IPS DF 19.7 (cell line): ENCODE measurements at places on chromosomes 2 and 18.

- DNase-seq = no peak
Observed at GRCh38 chr2:23028106-23028505, 356.9 kb upstream of the KLHL29 start.

DNA sequence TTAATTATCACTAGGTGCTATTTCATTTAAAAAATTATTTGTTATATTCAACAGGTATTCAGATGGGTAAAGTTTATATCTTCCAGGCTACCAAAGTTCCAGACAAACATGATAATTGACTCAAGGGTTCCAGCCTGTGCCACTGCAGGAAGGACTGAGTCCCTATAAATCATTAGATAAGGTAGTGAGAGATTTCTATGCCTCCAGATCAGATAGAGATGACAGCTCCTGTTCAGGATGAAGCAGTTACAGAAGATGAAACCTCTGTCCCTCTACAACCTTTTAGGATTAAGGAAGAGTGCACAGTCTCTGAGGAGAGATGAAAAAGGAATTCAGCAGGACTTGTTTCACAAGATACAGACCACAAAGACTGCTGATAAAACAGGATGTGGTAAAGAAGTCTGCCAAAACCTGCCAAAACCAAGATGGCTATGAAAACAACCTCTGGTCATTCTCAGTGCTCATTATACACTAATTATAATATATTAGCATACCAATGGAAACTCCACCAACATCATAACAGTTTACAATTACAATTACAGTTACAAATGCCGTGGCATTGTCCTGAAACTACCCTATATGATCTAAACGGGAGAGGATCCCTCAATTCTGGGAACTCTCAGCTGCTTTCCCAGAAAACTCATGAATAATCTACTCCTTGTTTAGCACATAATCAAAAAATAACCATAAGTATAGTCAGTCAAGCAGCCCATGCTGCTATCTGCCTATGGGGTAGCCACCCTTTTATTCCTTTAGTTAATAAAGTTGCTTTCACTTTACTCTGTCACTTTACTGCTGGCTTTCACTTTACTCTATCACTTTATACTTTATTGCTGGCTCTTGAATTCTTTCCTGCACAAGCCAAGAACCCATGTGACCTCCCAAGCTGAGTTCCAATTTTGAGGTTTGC lies 288.5 kb downstream of the PDE11A start:
- no peak for DNase-seq

DNA sequence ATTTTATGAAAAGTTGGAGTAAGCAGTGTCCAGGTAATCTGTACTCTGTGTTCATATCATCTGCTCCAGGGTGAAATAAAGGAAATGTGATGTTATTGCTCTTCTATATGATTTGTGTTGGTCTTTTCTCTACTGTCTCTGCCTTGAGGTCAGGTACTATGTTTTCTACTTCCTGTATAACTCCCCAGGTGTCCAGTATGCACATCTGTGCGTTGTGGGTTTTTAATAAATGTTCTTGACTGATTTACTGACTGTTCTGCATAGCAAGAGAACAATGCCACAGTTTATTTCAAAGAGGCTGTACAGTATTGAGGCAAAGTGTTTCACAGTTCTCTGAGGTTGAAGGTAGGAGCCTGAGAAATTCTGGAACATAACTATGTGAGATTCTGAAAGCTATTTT lies 89.7 kb downstream of the BABAM2 start:
- DNase-seq = no peak

GRCh38 chr2:24969784-24970183 lies 2.0 kb downstream of the DNAJC27 start:
- DNase-seq = no peak

DNA sequence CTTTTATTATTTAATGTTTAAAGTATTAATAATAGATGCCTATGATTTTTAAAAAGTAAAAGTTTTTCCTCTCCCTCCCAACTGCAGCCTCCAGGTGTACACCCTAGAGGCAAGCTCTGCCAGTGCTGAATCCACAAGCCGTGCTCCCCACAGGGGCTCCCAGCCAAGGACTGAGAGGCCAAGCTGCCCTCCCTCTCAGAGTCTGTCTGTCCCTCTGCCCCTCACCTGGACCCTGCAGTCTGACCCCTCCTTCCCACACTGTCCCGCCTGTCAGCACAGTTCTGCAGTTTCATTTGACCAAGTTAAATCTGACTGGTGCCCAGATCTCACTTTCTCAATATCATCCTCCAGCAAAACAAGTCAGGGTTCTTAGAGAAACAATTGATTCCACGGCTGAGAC lies 14.8 kb upstream of the PROC start:
- DNase-seq = no peak

DNA sequence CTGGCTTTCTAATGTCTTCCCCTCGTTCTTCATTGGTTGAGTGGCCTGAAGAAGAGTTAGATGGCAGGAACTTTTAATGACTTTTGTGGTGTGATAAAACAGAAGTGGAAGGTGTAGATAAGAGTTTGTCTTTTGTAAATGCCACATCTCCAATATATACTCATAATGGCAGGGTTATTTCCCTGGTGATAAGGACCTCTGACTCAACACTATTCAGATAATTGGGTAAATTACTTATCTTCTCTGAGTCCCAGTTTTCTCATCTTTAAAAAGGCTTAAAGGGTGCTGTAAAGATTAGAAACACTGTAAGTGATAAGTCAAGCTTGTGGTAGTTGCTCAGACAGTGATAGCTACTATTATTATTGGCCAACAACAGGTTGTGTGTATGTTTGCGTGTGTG lies 9.5 kb downstream of the KLHL14 start:
- no peak for DNase-seq

DNA sequence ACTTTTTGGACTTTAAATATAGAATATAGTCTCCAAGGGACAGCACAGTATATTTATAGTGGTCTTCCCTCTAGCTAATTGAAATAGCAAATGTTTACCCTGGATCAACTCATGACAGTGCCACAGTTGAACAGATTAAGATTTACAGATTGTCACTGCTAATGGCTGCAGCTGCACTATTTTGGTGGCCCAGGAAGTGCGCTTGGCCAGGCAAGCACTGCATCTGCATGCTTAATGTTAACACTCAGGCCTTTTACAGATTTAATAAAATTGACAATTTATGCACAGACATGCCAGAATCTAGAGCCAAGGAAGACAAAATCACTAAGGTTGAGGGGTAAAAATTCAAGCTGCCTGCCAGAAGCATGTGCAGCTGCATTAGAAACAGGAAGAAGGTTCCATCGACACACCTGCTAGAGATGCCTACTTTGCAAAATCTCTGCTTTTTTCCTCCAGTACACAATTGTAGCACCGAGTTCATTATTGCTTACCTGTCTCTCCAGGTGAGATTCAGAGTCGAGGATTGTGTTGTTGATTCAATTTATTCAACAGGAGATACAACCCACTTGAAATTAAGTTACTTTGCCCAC lies 1042.3 kb upstream of the NRXN1 start:
- DNase-seq = no peak

DNA sequence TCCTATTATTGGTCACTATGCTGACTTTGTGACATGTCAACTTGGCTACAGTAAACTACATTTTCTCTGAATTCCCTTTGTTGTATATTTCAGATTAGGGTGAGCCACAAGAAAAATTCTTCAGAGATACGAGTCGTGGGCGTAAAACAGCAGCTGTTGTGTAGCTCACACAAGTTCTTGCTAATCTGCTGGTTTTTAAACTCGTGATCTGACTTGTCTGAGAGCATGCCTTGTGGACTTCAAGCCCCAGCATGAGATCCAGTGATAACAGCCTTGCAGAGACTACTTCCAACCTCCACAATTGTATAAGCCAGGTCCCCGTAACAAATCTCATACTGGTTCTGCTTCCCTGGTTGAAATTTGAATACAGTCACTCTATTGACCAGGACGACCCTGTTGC lies 259.8 kb upstream of the LYPD1 start:
- DNase-seq = no peak

DNA sequence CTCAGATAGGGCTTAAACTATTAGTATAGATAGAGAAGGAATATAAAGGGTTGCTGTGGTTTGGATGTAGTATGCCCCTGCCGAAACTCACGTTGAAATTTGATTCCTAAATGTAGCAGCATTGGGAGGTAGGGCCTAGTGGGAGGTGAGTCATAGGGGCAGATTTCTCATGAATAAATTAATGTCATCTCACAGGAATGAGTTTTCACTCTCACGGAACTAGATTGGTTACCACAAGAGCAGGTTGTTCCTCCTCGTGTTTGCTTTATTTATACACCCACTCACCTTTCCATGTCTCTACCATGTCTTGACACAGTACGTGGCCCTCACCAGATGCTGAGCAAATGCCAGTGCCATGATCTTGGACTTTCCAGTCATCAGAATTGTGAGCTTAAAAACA lies 218.2 kb downstream of the RBM43 start:
- DNase-seq = no peak

DNA sequence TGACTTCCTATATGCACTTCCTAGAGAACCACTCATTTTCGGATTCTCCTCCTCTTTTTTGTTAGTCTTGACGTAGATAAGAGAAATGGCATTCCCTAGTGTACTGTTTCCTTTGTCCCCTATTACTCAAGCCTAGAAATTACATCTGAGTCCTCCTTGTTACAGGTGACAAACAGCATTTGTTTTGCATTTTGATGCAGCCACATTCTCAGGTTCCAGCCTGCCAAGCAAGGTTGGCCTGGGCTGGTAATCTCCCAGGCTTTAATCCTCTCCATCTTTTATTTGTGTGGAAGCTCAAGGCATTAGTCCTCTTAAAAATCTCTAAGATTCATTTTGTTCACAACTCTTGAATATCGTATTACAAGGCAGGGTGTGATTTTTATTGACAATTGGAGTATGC lies 318.0 kb upstream of the NRP2 start:
- DNase-seq = no peak

DNA sequence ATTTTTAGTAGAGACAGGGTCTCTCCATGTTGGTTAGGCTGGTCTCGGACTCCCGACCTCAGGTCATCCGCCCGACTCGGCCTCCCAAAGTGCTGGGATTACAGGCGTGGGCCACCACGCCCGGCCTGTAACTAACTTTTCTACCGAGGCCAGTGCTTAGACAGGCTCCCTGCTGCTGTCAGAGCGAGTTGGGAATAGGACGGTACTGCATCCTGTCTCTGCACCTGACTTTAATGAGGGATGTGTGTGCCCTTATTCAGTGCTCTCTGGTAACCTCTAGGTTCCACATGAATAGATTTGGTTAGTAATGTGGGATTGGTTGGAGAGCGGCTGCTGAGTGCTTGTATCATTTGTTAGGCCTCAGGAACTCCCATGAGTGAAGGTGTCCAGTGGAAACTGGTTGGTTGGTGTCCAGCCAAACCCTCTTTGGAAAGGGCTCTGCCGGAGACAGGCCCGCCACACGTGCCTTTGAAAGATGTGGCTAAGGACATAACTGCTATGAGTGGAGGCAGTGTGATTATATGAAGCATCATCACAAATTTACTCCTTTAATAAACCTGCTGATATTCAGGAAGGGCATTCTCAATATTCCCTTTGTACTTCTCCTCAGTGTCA lies 36.6 kb downstream of the MYOM1 start:
- DNase-seq = no peak

- no peak for DNase-seq
Observed at GRCh38 chr2:163266772-163267171, 428.2 kb upstream of the KCNH7 start.

DNA sequence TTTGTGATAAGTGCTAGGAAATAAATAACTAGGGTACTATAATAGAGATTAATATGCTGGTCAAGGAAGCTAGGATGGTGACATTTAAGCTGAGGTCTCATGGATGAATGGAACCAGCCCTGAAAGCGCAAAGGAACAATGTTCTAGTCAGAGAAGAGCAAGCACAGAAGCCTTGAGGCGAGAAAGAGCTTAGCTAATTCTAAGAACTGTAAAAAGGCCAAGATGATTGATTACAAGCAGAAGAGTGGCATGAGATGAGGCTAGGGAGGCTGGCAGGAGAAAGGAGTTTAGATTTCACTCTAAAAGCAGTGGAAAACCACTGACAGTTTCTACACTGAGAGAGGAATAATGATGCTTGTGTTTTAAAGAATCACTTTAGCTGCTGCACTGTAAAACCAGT lies 3.4 kb upstream of the YIPF4 start:
- no peak for DNase-seq
